ENCODE measurements at places on chromosomes 1 and 21. TPM values are rescaled to one million over a fixed set of nuclear protein-coding genes. Genes with fewer than 3 reads are reported as not detected.

DNA sequence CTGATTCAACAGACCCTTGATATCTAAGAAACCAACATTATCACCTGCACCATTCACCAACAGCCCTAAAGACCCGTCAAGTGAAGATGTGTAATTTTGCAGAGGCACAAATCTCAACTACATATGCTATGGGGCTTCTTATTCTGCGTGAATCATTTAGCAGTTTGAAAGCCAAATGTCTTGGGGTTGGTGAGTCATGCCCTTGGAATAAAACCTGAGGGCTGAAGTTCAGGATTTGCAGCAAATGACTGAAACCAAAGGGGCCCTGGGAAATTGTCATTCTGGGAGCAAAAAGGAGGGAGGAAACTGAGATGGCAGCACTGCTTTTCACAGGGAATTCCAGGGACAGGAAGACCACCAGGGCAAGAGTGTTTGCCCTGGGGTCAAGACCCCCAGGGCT, 79.2 kb upstream of the TNR start:
- no peaks in the 10 kb centered on the region for H3K36me3 ChIP-seq
- no peak overlapping the region for H3K4me3 ChIP-seq

GRCh38 chr1:159895836-159896545, 4.0 kb downstream of the CFAP45 start:
- no peak for DNase-seq
- H3K27ac ChIP-seq = peak overlapping the region; percentile 64
- peaks cover 7% of the 10 kb centered on the region for H3K27me3 ChIP-seq
- no peaks in the 10 kb centered on the region for H3K36me3 ChIP-seq
- peaks cover 25% of the 10 kb centered on the region for H3K4me1 ChIP-seq

GRCh38 chr1:223887747-223888418, 42.1 kb upstream of the TP53BP2 start:
- H3K27ac ChIP-seq = no peak overlapping the region
- H3K36me3 ChIP-seq = no peaks in the 10 kb centered on the region
- no peaks in the 10 kb centered on the region for H3K27me3 ChIP-seq

DNA sequence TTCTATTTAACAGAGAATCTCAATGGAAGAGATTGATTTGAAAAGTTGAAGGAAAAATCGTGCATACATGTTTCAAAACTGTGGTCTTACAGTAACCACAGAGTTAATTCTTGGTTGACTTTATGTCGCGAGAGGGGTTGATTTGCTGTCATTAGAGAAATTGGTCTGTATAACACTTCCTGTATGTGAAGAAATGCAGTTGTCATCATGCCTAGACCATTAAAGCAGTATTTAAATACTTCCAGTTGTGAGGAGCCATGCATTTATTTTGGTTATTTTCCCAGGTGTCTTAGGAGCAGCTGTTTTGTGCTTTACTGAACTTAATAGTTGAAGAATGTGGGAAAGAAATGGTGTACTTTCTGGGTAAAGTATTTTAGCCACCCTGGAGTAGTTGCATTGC, 76.2 kb downstream of the NFIA start:
- no peak overlapping the region for H3K4me3 ChIP-seq
- H3K36me3 ChIP-seq = peaks cover 4% of the 10 kb centered on the region
- no peak overlapping the region for H3K27ac ChIP-seq
- no peak for DNase-seq

DNA sequence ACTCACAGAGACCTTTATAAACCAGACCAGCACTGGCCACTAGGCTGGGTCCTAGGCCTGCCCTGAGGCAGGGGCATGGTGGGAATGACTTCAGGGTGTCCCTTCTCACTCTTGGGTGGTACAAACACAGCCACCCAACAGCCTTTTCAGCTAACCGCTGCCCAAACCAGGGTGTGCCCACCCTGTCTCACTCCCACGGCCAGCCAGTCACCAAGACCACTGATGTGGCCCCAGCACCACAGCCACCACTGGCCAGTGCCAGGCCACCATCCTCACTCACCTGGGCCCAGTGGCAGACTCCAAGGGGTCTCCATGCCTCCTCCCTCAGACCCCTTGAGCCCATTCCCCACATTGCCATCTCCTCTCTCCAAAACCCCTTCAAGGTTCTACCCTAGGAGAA, 27.8 kb downstream of the TAS1R2 start:
- no peak overlapping the region for H3K4me3 ChIP-seq
- peaks cover 3% of the 10 kb centered on the region for H3K36me3 ChIP-seq
- peaks cover 13% of the 10 kb centered on the region for H3K27me3 ChIP-seq
- H3K4me1 ChIP-seq = peaks cover 19% of the 10 kb centered on the region

DNA sequence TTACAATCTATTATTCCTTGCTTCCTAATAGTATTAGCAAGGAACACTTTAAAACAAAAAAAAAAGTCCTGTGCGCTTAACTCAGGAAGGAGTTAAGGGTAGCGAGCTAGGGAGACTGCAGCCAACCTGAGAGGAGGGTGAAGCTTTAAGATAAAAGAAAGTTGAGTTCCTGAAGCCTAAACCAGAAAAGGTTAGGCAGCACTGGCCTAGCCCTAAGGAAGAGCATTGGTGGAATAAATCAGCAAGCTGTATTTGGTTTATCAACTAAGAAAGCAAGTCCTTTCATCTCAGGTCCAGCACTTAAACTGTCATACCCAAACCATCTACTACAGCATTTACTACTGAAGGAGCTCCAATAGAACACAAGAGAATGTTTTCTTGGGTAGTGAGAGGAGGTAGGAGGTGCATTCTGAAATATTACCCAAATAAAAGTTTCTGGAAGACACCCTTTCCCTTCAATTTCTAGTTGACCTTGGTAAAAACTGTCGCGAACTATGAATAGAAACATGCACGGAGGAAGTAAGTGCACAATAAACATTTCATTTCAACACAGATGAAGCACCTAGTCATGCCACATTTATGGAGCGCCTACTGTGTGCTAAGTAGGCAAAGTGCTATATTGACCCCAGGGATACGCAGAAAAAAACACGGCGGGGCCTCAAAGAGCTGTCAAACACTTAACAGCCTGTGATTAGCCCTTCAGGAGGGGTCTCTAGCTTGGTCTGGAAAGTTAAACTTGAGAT, 1.3 kb downstream of the GLRX2 start:
- peak overlapping the region; percentile 85 for H3K27ac ChIP-seq
- peaks cover 2% of the 10 kb centered on the region for H3K27me3 ChIP-seq
- peaks cover 8% of the 10 kb centered on the region for H3K36me3 ChIP-seq
- H3K4me1 ChIP-seq = peaks cover 22% of the 10 kb centered on the region

DNA sequence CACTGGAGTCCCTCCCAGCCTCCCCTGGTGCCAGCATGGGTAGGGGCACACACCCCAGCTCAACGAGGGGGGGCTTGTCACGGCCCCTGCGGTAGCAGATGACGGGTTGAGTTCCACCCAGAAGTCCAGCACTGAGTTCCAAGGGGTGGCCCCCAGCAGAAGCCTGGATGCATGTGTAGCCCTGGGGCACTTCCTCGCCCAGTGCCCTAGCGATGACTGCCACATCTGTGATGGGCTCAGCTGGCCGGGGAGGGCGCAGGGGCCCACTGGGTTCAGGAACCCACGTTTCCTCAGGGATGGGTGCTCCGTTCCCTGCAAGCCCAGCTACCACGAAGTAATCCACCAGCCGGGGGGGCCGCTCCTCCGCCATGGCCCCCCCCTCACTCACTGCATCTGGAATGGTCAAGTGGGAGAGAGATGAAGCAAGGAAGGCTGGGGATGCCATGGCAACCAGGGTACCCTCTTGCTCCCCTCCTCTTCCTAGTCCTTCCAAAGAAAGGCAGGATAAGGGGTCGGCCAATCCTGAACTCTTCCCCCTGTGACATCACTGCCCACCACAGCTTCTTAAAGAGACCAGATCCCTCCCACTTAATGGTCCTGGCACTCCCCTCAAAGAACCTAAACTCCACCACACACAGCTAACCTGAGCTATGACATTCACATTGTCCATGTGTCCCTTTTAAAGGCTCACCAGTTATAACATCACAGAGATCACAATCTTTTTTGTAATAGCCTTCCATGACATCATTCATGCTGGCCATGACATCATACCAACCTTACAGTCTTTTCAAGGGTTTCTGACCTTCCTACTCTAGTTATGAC, 2.3 kb downstream of the DENND4B start:
- H3K4me3 ChIP-seq = peak overlapping the region; percentile 98
- peaks cover 36% of the 10 kb centered on the region for H3K36me3 ChIP-seq
- peak overlapping the region; percentile 96 for H3K27ac ChIP-seq

DNA sequence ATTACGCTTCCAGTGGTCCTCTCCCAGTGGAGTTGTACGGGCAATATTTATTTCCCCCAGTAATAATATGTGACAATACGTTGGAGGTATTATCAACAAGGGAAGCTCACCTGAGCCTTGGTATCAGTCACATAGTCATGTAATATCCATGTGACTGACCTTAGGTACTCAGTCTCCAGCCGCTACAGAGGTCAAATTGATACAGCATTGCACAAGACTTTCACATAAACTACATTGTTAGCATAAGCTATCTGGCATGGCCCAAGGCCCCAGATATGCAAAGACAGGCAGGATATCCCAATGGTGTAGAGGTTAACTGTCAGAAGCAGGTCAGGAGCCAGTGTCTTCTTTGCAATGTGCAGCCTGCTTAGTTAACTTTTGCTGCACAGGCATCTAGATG, 15.3 kb upstream of the CHIT1 start:
- H3K27ac ChIP-seq = no peak overlapping the region
- no peak overlapping the region for H3K4me3 ChIP-seq
- no peaks in the 10 kb centered on the region for H3K4me1 ChIP-seq
- H3K36me3 ChIP-seq = no peaks in the 10 kb centered on the region
- H3K27me3 ChIP-seq = peaks cover 5% of the 10 kb centered on the region

GRCh38 chr1:167714098-167714438, 7.7 kb upstream of the MPZL1 start:
- H3K36me3 ChIP-seq = no peaks in the 10 kb centered on the region
- H3K4me1 ChIP-seq = peaks cover 27% of the 10 kb centered on the region
- H3K27me3 ChIP-seq = peaks cover 19% of the 10 kb centered on the region
- no peak for DNase-seq
- peak overlapping the region; percentile 5 for H3K27ac ChIP-seq
- H3K4me3 ChIP-seq = peak overlapping the region; percentile 85

DNA sequence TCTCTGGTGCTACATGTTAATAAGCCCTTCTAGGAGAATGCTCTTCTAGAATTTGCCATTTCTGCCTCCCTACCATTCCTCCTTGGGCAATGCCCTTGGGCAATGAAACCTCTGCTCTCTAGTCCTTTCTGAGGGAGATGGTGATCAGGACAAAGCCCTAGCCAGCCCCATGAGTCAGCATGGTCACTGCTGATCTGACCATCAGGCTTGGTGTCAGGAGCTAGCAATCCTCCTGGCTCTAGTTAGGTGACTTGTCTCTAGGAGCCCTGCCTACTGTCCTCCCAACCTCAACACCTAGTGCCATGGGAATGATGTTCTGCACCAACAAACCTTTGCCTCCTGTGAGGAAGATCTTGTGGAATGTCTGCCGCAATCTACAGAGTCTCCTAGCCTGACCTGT, 89.8 kb downstream of the NMNAT2 start:
- no peak overlapping the region for H3K27ac ChIP-seq
- H3K27me3 ChIP-seq = peaks cover 8% of the 10 kb centered on the region
- no peaks in the 10 kb centered on the region for H3K4me1 ChIP-seq
- H3K36me3 ChIP-seq = no peaks in the 10 kb centered on the region
- DNase-seq = no peak

Gene IL23R
- polyA plus RNA-seq = 0.23 TPM

Gene GLIS1
- polyA plus RNA-seq = not detected

Gene AMY2A
- not detected for polyA plus RNA-seq

Gene CBR1
- polyA plus RNA-seq = 62.1 TPM

Gene BACE2
- polyA plus RNA-seq = 0.82 TPM

Gene POGZ
- 8.5 TPM for polyA plus RNA-seq

Gene MYOG
- not detected for polyA plus RNA-seq

Gene CD1E
- polyA plus RNA-seq = 3.3 TPM

Gene LCE2A
- polyA plus RNA-seq = not detected

Gene GJB5
- not detected for polyA plus RNA-seq

Gene WDR64
- not detected for polyA plus RNA-seq

Gene CHRM3
- polyA plus RNA-seq = not detected

Gene ARHGAP29
- not detected for polyA plus RNA-seq

Gene ETV3L
- polyA plus RNA-seq = not detected

Data from immature natural killer cell (primary cell).